ENCODE measurements at places on chromosomes 2 and 18.

- DNase-seq = peak; percentile 38
Measured at GRCh38 chr2:44171018-44171417, 2.3 kb downstream of the PPM1B start.

- no peak for DNase-seq
Measured at GRCh38 chr2:28294451-28294850, 98.2 kb upstream of the FOSL2 start.

DNA sequence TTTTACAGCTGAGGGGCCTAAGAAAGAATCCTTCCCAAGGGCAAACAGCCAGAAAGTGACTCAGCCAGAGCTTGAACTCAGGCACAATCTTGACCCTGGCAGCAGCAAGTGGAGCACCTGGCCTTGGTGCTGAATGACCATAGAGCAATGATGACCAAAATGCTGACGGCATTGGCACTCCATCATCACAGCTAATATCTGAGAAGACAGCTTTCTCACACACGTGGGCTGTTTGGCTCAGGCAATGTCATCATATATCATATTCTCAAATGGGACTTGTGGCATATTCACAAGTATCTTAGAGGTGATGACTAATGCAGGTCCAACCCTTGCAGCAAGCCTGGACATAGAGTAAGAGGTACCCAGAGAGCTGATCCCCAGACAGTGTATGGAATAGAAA lies 443.9 kb upstream of the MYT1L start:
- peak; percentile 4 for DNase-seq

DNA sequence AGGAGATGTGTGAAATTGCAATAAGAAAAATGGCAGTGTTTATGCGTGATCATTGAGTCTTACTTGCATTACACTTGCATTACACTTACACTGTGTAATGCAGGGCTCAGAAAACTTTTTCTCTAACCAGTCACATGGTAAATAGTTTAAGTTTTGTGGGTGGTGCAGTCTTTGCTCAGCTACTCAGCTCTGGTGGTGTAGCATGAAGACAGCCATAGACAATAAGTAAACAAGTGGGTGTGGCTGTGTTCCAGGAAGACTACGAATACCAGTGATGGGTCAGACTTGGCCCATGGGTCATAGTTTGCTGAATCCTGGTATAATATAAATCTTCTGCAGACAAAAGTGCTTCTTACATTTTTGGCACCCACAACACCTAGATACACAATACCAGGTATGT lies 115.6 kb upstream of the CYP1B1 start:
- DNase-seq = no peak

GRCh38 chr2:152542995-152543481 lies 174.2 kb downstream of the PRPF40A start:
- peak; percentile 81 for DNase-seq

- DNase-seq = no peak
Measured at GRCh38 chr18:75400366-75400765, 27.1 kb downstream of the SMIM21 start.

DNA sequence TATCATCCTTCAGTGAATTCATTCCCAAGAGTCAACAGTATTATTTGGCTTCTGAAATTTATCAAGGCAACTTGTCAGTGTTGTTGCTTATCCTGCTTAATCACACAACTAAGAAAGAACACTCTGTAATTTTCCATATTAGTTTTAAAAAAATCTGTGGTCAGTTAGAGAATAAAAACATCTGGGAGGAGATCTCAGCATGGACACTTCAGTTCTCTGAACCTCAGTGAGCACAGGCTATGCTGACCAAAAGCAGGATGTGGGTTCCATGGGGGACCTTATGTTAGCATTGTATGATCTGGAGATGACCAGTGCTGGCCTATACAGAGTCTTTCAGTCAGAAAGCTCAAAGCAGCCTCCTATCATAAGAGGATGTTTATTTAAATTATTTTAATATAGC lies 79.1 kb upstream of the KLHL14 start:
- DNase-seq = no peak

- no peak for DNase-seq
Measured at GRCh38 chr2:119477113-119477505, 45.5 kb downstream of the TMEM37 start.

- DNase-seq = peak; percentile 10
Measured at GRCh38 chr18:64134044-64134747, 14.7 kb downstream of the LINC00305 start.

DNA sequence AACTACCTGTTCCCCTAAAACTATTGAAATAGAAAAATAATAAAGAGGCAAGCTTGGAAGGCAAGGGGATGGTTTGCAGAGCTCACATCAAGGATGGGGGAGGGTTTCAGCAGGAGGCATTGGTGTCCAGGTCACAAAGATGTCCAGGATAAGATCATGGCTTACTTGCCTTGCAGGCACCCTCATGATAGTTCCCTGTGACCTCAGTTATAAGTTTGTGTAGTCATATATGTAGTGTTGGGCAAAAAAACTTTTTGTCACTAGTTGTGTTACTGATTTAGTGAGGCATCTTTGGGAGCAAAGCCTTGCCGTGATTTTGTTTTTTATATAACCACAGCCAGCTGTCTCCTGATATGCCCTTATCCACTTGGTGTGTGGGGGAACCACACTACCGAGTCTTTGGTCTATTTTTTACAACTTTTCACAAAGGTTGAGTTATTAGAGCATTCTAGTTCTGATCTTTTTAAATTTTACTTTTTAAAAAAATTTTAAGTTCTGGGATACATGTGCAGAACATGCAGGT lies 53.3 kb downstream of the IL1R2 start:
- no peak for DNase-seq

DNA sequence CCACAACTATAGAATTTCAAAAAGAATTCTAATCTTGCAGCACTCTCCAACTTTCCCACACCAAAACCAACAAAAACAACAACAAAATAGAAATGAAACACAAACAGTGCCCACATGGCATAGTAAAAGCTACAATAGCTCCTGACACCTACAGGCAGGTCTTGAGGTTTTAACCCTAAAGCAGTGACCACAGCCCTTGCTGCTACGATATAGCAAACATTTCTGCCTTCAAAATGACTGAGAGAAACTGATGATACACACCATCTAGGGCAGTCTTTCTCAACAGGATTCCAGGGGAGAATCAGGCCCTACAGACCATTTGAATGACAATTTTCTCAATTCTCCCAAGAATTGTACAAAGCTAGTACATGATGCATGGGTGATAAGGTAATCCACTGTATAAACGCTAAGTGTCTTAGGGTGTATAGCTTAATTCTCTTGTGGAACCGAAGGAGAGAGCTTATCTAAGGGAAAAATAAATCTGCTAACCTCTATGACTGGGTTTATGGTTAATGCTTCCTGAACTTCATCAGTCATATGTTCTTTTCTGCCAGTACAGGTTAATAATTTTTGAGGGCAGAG lies 46.5 kb downstream of the TRAK2 start:
- no peak for DNase-seq

- no peak for DNase-seq
Measured at GRCh38 chr2:172430027-172430426, 2.6 kb downstream of the ITGA6 start.

DNA sequence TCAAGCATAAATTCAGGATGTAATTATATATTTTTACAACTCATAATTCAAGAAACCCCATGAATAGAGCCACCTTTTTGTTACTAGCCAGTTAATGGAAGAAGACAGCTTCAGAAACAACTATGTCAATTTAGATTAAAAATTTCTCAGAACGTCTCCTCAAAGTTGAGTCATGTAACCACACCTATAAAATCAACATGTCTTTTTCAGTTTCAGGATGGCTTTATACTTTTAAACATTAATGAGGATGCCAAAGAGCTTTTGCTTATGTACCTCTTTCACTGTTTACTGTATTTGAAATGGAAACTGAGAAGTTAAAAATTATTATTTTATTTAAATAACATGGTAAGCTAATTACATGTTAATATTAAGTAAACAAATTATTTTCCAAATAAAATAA lies 280.1 kb downstream of the PTH2R start:
- DNase-seq = peak; percentile 2

- peak; percentile 17 for DNase-seq
Measured at GRCh38 chr18:1104181-1104881, 199.7 kb downstream of the ADCYAP1 start.

GRCh38 chr2:53505826-53506225 lies 261.8 kb upstream of the CHAC2 start:
- DNase-seq = no peak

GRCh38 chr2:235382179-235382578 lies 111.7 kb upstream of the AGAP1 start:
- no peak for DNase-seq

DNA sequence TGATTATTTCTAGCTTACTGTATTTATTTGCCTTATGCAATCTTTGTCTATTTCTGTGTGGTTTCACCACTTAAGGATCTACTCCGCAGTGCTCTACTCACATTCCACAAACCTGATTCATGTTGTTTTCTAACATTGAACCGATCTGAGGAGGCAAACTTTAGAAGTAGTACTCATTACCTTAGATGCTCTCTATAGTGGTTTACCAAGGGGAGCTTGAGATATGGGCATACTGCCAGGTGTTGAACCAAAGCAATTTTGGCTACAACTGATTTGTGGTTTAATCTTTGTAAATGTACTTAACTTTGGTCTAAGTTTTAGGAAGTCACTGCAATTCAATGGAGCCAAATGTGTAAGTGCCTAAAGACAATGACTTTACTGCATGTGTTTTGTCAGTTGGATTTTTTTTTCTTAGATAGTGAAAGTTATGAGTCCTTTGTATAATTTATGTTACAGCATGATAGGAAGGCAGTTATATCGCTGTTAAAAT lies 50.1 kb downstream of the MAP2 start:
- peak; percentile 68 for DNase-seq

All from RWPE1 (cell line).